HFF-Myc (cell line): ENCODE measurements at places on chromosomes 11 and 22.
A peak's percentile ranks its signal among the peaks of the same experiment; 100 is the strongest.

DNA sequence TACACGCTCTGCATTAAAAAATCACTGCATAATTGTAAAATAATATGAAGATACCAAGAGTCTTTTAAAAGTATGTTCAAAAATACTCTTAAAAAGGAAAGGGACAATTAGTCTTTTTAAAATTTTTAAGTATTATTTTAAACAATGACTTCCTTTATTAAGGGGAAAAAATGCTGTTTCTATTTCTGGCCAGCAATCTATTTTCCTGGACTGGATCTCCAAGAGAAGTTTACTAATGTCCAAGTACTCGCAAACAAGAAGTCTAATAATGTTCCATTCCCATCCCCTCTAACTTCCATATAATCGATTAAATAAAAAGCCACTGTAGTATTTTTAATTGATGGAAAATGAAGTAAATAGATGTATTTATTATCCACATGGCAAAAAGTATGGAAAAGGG is 123.7 kb downstream of the MPPED2 start:
- DNase-seq: no peak

DNA sequence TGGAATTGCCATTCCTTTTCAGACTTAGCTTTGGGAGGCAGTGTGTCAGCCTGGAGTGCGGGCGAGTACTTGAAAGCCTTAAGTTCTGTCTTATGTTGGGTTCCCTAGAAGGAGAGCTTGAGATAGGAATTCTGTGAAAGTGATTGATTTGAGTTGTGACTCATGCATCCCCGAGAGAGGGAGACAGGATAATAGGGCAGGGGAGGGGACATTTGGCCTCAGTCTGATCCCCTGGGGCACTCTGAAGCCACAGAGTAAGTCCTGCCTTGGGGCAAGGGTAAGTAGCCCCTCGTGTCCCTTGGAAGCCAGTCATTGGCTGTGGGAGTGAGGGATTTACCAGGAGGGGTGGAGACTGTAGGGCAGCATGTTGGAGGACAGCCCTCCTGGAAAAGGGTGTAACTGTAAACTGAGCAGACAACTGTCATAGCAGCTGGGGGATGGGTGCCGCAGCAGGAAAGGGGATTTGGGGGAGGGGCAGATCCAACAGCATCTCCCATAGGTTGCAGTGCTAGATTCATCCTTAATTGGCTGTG is 44.0 kb downstream of the KIAA1671 start:
- no peak for DNase-seq

DNA sequence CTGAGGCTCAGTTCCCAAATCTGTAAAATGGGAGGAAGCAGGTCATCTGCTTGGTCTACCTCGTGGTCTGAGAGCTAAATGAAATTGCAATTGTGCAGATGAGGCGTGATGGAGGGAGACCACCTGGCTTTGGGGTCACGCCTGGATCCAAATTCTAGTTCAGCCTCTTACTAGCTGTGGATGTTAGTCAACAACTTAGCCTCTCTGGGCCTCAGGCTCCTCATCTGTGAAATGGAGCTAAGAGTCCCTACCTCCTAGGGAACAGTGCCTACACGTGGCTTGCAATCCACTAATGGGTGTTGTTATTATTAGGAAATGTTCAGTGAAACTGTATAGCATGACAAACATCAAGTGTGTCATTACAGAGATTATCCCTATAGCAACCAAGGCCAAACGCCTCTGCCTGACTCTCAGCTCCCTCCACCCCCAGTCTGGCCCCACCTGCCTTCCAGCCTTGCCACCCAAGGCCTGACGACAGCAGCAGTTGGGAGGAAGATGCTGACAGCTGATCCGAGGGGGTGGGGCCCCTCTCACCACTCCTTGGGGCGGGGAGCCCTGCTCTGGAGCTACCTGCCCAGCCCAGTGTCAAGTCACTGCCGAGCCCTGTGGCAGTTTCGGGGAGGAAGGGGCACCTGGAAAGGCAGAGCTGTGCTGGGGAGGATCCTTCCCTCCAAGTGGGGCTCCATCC is 1.7 kb upstream of the RHOD start:
- no peak for DNase-seq

DNA sequence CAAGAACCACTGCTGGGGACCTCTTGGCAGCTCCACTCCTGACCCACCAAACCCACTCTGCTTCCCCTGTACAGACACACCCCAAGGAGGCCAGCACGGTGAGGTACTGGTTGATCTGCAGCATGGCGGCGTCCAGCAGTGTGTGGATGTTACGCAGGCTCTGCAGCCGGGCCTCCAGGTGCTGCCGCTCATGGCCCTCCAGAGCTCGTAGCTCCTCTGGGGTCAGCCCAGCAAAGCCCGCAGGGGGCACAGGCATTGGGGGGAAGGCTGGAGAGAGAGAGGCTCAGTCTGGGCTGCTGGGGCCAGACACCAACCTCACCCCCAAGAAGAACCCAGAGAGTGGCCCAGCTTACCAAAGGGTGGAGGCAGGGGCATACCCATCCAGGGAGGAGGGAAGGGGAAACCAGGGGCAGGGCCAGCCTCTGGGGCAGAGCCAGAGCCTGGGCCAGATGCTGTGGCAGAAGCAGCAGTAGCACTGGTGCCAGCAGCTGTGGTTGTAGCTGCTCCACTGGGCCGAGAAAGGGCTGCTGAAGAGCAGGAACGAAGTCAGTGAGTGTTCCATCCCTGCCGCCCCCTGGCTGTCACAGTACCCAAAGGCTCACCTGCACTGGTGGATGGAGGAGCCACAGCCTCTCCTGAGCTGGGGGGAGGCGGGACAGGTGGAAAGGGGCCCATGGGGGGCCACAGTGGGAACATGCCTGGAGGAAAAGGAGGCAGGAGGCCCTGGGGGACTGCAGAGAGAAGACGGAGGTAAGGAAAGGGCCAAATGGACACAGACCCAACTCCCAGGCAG is 4.5 kb downstream of the SYVN1 start:
- DNase-seq: no peak

DNA sequence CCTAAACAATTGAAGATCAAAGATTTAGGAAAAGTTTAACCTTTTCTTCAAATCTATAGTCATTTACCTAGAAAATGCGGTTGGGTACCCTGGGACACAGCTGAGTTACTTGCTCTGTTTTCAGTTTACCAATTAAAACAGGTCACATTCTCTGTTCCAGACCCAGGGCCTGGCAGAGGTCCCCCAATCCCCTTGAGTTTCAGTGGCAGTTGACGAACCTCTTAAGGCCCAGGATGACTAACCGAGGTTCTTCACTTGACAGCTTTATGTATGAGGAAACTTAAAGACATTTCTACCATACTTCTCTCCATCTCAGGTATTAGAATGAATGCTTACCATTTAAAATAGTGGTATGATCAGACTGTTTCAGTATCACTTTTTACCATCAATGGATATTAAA is 16.3 kb downstream of the LDHAL6A start:
- no peak for DNase-seq

DNA sequence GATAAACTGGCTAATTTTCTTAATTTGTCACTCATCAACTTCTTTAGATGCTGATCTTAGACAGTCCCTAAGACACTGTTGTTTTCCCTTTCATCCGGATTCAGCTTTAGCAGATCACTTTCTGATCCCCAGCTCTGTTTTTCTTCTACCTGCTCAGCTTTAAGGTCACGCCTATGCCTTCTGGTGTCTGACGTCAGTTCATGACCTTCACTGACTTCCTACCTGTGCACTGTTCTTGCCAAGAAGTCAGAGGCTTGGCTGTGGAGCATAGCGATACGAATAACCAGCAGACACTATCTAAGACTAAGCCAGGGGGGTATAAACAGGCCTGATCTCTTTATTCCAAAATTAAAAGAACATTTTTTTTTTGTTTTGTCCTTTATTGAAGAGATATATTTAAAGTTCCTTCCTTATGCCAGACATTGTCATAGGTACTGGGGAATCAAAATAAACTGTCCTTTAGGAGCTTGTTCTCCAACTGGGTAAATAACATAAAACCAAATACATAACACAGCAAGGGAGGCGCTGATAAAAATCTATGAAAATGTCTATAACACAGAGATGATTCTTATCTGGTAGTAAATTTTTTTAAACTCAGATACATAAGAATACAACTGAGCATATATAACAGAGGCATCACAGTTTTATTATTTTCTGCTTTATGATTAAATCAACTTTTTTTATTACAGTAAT is 352.2 kb upstream of the CTSC start:
- no peak for DNase-seq

DNA sequence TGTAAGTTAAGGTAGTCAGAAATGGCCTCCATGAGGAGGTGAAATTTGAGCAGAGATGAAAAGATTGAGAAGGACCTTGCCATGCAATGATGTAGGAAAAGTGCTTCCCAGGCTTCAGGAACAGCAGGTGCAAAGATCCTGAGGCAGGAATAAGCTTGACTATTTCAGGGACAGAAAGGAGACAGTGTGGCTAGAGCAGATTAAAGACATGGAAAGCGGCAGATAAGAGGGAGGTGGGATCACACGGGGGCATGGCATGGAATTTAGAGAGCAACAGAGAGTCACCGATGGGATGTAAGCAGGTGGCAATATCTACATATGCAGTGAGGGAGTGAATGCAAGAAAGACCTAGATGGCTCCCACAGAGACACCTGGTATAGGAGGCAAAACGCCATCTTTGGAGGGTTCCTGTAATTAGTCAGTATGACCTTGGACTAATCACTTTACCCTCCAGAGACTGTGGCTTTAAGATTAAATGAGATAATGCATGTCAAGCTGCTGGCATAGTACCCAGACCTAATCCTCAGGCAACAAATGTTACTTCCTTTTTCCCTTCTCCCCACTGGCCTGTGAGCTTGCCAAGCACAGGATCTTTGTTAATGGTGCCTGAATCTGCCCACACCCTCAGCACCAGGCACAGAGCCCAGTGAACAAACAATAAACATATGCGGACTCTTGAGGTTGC is 24.6 kb upstream of the ACER3 start:
- DNase-seq: peak; percentile 72

DNA sequence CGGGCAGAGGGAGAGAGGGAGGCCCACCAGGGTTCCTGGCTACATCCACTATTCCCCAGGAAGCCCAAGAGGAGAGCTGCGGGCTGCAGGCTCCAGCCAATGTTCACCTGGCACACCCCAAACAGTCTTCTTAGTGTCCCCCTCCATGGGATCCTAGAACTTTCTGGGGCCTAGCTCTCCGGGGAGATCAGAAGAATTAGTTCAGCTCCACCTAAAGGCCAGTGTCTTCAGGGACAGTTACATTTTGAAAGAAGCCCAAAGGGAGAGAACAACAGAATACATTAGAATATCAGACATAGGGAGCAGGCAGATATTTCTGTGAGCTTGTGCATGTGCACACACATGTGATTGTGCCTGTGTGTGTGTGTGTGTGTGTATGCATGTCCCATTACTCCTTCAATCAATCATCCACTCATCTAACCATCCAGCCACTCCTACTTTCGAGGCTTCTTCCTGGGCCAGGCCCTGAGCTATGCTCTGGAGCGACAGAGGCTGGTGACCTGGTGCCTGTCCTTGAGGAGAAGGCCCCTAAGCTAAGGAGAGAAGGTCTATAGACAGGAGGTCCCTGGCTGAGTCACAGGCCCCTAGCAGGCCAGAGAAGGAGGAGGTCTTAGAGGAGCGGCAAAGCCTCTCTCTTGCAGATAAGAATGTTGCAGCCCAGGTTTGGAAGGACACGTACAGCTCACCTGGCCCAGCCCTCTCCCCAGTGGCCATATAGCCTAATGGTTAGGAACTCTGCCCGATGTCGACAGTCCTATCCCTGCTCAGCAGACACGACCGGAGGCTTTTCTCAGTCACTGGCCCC is 165.5 kb downstream of the DSCAML1 start:
- no peak for DNase-seq

DNA sequence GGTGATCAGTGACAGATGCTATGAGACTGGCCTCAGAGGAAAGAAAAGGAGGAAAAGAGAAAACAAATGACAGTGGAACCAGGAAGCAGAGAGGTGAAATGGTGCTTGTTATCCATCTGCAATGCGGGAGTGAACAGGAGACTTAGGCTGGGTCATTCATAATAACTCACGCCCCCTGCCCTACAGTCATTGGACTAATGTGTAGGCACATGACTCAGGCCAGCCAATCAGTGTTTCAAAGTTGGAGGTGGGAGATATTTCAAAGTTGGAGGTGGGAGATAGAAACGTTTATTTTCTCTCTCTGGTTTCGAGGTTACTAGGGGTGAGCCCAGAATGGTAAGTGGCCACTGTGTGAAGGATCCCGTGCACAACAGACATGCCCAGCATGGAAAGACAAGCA is 30.3 kb downstream of the SLC22A6 start:
- no peak for DNase-seq

DNA sequence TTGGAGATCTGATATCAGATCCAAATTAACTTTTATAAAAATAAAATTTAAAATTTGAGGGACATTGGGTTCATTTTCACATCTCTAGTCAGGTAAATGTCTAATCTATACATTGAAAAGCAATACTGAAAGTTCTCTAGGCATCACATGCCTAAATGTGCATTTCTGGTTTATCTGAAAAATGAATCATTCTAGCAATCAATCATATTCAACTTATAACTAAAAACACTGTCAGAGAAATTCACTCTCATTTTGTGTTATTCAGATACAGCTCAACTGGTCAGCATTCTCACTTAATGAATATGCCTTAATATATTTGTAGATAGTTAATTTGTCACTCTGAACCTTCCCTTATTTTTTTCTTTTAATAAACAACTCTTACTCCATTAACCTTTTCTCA is 243.2 kb downstream of the CASP12 start:
- no peak for DNase-seq

GRCh38 chr22:46931414-46931813 is 169.0 kb downstream of the TBC1D22A start:
- peak; percentile 5 for DNase-seq

DNA sequence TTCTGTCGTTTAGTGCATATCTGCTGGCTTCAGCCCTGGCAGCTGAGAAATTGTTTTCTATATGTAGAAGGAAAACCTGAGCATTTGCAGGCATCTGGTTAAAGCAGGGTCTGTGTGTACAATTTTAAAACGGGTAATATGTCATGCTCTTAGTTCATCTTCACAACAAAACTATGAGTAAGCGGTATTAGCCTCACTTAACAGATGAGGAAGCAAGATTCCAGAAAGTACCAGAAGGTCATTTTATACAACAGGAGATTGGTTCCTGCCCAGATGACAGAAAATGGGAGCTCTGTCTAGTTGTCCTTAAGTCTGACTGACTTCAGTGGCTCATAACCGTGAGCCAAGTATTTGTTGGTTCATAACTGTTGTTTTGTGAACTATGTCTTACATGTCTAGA is 1.1 kb downstream of the TIMM10B start:
- DNase-seq: no peak

- no peak for DNase-seq
These were observed 2.3 kb downstream of the CHID1 start for GRCh38 chr11:908273-908672.

DNA sequence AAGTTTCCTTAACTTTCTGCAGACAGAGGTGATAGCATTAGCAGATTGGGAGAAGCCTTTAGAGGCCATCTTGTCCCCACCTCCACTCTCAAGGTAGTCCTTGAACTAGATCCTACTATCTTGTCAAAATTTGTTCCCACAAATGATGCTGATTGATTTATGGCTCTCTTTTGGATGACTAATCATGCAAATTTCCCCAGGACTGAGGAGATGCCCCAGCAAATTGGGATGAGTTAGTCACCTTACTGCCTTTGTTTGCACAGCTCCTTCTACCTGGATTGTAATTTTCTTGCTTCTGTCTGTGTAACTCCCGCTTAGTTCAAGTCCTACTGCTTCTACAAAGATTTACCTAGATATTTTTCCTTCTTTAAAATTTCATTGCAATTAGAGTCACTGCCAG is 391.4 kb upstream of the CADM1 start:
- no peak for DNase-seq
